Kidney capillary endothelial cell (primary cell): ENCODE measurements at places on chromosomes 16 and 17.

DNA sequence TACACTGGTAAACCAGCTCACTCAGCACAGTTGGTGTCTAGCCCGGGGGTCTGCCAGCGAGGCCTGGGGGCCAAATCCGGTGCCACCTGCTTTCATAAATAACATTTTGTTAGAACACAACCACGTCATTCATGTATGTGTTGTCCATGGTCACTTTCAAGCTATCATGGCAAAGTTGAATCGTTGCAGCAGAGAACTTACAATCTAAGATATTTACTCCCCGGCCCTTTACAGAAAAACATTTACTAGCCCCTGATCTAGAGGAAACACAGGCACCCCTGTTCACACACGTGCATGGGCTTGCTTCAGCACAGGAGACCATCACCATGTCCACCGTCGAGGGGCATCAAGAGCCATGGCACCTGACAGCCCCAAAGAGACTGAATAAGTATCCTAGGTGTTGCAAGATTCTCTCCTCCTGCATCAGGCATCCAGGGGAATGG lies 111.4 kb upstream of the DNAH9 start:
- DNase-seq: no peak

DNA sequence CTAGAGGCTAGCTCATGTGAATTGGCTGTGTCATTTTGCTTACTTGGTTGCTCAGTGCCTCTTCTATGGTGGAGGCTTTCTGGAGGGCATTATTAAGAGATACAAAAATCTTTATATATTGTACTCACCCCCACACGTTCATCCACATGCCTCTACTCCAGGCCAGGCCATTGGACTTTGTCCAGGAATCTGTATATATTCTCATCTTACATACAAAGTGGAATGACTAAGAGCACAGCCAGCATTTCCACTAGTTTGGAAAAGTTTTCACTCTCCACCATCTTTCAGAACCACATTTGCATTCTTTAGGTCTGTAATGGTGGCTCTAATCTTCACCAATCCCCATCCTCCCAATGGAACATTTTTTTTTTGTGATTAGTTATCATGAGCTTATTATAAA lies 4.8 kb upstream of the GLG1 start:
- DNase-seq: no peak

DNA sequence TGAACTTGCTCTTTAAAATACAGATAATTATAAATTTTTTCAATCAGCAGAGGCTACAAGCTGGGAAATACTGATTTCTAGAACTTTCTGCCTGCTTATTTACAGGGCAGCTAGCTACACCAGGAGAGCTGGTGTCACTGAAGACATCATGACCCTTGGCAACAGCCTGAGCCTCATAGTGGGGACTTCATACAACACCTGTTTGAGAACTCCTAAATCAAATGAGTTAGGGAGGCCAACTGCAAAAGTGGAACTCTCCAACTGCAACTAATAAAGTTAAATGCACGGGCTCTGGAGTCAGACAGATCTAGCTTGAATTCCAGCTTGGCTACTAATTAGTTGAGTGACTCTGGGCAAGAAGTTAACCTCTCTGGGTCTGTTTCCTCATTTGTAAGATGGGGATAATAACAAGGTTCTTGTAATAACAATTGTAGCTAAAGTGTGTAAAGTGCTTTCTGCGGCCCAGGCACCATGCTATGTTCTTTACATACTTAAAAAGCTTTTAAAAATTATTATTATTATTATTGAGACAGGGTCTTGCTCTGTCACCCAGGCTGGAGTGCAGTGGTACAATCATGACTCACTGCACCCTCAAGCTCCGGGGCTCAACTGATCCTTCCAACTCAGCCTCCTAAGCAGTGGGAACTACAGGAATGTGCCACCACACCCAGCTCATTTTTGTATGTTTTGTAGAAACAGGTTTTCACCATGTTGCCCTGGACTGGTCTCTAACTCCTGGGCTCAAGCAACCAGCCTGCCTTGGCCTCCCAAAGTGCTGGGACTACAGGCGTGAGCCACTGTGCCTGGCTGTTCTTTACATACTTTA lies 33.4 kb downstream of the VAC14 start:
- DNase-seq: no peak

DNA sequence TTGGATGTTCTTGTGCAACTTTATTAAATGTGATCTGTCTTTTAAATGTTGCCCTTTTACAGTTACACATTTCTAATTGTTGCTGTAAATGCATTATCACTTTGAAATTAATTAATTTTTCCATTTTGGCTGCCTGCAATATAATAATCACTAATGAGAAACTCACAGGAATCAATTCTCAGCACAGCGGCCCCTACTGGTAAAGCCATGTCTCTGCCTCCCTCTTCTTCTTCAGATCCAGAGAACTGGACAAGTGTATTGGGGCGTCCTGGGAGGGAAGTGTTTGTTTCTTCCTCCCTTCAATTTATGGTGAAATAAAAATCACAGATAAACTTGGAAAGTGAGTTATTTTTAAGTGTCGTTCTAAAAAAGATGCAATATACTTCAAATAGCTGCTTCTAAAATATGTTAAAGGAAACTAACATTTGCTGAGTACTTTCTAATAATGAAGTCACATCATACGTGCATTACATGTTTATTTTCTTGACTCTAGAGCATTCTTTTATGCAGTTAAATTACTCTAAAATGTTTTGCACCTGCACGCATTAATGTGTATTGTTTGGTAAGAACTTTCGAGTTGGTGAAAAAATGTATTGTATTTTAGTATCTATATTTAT lies 338.0 kb downstream of the WWOX start:
- peak; percentile 12 for DNase-seq

DNA sequence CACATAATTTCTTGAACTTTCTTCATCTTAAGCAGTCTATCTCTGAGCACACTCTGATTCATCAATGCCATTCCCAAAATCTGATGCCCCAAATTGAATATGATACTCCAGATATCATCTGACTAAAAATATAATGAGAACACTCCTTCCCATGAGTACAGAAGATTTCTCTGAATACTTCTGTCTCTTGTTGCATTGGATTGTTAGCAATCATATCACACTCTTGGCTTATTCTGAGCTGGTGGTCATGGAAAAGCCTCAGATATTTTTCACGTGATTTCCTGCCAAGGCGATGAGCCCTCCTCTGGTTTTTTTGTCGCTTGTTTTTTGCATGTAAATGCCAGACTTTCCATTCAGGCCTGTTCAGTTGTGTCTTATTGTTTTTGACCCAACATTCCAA lies 87.2 kb downstream of the NOG start:
- no peak for DNase-seq

- peak; percentile 100 for DNase-seq
Observed at GRCh38 chr16:56607109-56607618, 1.2 kb upstream of the MT2A start.

DNA sequence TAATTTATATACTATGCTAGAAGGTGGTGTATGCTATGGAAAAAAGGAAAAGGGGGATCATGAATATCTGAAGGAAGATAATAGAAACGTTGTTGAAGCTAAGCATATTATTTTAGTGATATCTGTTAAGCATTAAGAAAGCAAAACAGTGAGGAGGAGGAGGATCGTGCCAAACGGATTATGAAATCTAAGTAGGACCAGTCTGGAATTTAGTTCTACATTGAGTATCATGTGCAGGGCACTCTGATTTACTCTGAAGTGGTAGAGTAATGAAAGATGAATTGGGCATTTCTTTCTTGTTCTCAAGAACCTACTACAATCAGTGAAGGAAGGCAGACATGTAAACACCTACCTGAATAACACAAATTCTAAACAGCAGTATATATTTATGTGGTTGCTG lies 195.3 kb downstream of the CYB561 start:
- DNase-seq: no peak

GRCh38 chr16:49490321-49490705 lies 116.7 kb downstream of the C16orf78 start:
- DNase-seq: no peak

- no peak for DNase-seq
Observed at GRCh38 chr17:31093866-31094599, 744 bp upstream of the NF1 start.

- no peak for DNase-seq
Observed at GRCh38 chr17:43845766-43846165, 1.2 kb upstream of the CD300LG start.

DNA sequence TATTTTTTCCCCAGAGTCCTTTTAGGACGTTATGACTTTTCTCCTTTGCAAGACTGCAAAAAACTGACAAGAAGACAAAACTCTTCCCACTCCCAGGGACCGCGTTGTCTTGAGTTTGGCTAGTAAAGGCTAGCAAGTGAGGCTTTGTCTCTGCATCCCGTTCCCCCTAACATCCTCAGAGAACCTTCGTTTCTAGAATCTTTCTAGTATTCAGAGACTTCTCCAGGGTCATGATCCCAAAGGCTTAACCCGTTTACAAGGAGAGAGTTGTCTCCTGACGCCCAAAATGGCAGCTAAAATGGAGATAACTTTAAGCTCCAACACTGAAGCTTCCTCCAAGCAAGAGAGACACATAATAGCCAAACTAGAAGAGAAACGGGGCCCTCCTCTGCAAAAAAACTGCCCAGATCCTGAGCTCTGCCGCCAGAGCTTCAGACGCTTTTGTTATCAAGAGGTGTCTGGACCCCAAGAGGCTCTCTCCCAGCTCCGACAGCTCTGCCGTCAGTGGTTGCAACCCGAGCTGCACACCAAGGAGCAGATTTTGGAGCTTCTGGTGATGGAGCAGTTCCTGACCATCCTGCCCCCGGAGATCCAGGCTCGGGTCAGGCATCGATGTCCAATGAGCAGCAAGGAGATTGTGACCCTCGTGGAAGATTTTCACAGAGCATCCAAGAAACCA lies 843 bp downstream of the ZNF174 start:
- DNase-seq: peak; percentile 4

DNA sequence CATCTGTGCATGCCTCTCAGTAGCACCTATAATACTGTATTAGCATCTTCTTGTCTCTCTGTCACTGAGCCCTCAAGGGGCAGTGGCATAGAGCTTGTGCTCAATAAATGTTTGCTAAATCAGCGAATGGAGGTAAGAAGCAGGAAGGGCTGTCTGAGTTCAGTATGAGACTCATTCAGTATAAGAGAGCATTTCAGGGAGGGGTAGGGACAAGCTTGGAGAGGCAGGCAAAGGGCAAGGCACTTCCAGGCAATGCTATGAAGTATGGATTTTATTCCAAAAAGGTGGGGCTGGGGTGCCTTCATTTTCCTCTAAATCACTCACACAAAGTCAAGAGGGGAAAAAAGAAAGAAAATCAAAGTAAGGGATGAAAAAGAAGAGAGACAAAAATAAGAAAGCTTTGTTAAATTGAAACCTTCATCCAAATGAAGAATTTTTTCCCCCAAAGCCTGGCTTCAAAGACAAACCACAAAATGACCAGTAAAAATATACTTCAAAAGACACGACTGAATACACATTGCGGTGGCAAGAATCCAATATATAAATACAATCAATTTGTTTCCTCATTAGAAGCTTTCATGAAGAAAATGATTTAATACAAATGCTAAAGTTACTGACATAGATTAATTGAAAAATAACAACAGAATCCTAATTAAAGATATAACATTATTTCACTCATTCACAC lies 51.2 kb downstream of the SKAP1 start:
- DNase-seq: no peak

- peak; percentile 42 for DNase-seq
Observed at GRCh38 chr16:56332464-56333079, 92.8 kb downstream of the AMFR start.

GRCh38 chr17:57107498-57108101 lies 22.6 kb downstream of the AKAP1 start:
- no peak for DNase-seq

DNA sequence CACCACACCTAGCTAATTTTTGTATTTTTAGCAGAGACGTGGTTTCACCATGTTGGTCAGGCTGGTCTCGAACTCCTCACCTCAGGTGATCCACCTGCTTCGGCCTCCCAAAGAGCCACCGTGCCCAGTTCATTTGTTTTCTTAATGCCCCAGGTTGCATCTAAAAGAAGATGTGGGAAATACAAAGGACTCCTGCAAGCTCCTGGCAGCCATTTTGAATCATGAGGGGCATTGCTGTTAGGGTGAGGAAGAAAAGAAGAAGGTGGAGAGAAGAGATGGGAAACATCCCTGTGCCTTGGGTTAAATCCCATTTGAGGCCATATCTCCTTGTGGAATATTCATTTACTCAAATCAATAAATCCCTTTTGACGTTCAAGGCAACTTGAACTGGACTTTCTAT lies 365.3 kb upstream of the ERCC4 start:
- DNase-seq: no peak

DNA sequence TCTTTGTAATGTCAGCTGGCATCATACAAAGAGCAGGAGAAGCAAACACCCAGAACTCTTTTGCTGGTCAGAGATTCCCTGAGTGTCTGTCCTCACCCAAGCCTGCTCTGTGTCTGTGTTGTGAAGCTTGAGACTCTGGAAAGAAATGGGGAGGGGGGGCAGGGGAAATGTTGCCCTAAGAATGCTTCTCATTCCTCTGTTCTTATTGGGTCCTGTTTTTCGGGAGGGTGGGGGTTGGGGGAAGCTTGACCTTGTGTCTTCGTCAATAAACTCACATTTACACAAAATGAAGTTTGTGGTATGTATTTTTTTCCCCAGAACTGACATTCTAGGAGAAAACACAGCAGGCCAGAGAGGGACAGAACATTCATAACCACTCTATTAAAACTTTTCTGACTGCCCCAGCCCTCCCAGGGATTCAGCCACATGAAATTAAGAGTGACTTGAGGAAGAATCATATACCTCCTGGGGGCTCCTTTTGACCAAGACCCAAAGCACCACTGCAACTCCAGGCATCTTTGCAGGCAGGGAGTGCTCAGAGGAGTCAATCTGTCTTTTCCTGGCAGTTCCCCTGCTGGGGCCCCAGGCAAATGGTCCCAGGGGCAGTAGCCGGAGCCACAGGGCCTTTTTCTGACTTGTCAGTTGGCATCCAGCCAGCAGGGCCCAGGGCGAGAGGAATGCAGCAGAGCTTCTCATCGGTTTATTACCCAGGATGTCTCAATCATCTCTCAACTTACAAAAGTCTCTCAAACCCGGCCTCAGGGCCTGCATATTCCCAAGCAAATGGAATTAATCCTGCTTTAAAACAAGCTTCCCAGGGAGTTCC lies 5.1 kb upstream of the RASL10B start:
- no peak for DNase-seq

DNA sequence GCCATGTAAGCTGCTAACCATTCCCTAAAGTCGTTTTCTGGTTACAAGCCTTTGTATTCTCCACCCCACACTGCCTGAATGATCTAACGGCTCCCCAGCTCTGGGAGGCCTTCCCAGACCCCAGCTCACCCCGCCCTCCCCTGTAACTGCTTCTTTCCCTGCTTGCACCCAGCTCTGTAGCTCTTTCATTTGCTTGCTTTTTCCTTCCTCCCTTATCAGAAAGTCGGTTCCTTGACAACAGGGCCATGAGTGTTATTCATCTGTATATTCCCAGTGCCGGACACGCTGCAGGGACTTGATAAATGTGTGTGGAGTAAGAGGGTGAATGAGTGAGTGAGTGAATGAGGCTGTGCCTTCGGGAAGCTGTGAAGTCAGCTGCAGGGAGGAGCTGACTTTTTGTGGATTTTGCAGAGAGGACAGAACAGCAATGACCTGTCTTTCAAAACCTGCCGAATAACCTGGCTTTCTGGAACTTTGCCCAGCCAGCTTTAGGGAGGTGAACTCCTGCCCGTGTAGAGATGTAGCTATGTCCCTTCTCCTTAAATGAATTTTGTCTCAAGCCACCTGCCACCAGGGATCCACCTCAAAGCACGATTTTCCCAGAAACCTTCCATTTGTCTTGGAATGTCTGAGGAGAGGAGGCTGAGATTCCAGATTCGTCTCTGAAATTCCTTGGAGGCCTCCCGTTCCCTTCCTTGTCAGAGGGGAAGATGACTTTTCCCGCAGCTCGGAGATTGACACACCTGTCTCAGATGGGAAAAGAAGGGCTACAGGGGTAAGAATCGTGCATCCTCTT lies 20.0 kb upstream of the CACNG4 start:
- DNase-seq: no peak
